ENCODE measurements at places on chromosomes 11 and 22.
A peak's percentile ranks its signal among the peaks of the same experiment; 100 is the strongest.

GRCh38 chr22:25448435-25449051 lies 115.9 kb upstream of the GRK3 start:
- DNase-seq: peak; percentile 13

GRCh38 chr11:36469063-36469462 lies 41.0 kb downstream of the TRAF6 start:
- DNase-seq: no peak

DNA sequence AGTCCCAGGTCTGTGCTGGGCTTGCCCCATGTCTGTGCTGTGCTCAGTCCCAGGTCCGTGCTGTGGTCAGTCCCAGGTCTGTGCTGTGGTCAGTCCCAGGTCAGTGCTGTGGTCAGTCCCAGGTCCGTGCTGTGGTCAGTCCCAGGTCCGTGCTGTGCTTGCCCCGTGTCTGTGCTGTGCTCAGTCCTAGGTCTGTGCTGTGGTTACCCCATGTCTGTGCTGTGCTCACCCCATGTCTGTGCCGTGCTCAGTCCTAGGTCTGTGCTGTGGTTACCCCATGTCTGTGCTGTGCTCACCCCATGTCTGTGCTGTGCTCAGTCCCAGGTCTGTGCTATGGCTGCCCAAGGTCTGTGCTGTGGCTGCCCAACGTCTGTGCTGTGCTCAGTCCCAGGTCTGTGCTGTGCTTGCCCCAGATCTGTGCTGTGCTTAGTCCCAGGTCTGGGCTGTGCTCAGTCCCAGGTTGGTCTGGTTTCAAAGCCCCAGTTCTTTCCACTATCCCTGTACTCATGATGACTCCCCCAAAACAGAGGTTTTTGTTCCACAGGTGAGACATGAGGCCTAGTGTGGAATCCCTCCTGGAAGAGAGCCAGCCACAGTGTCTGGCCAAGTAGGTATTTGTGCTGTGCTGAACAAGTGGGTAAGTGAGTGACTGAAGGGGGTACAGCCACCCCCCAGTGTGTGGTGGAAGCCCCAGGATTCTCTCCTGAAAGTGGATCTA lies 34.8 kb downstream of the IRAG1 start:
- no peak for DNase-seq

DNA sequence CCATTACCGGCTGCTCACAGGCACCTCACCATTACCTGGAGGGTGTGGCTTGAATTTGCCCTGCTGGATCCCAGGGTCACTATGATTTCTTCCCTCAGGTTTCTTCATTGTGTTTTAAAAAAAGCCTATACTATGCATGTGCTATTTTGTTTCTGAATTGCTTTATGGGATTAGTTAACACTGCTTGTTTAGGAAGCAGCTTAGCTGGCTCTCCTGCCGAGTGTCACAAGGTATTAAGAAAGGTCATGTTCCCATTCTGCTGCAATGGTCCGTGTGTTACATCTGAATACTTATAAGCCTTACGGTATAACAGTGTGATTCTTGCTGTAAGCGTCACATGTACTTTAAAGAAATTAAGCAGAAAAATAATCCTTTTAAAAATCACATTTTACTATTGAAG lies 380.6 kb upstream of the B3GAT1 start:
- no peak for DNase-seq

DNA sequence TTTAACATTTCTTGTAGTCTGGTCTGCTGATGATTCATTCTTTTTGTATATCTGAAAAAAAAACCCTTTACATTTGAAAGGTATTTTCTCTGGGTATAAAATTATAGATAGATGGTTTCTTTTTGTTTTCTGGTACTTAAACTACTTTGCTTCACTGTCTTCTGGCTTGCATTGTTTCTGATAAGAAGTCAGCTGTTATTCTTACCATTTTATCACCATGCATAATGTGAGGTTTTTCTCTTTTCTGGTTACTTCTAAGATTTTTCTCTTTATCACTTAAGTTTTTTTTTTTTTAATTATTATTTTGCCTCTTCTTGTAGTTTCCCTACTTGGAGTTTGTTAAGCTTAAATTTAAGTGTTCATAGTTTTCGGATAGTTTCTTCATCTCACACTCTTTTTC lies 84.7 kb downstream of the HSD17B12 start:
- no peak for DNase-seq

GRCh38 chr11:33187998-33188722 lies 26.9 kb upstream of the CSTF3 start:
- no peak for DNase-seq

DNA sequence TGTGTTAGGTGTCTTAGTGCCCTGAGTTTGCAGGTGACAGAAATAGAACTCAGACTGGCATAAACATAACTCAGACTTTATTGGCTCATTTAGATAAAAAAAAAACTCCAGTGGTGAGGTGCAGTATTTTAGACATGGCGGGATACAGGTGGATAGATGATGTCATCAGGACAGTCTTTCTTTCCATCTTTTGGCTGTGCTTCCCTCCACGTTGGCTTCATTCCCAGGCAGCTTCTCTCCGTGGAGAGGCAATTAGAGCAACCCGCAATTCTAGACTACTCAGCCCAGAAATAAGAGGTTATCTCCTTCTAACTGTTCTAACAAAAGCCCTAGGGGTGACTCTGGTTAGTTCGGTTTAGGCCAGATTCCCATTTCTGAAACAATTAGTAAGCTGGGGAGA lies 40.5 kb downstream of the NCAM1 start:
- no peak for DNase-seq

GRCh38 chr11:112584672-112585071 lies 324.0 kb upstream of the PLET1 start:
- DNase-seq: no peak

GRCh38 chr22:35582861-35583670 lies 34.1 kb downstream of the MB start:
- peak; percentile 56 for DNase-seq

DNA sequence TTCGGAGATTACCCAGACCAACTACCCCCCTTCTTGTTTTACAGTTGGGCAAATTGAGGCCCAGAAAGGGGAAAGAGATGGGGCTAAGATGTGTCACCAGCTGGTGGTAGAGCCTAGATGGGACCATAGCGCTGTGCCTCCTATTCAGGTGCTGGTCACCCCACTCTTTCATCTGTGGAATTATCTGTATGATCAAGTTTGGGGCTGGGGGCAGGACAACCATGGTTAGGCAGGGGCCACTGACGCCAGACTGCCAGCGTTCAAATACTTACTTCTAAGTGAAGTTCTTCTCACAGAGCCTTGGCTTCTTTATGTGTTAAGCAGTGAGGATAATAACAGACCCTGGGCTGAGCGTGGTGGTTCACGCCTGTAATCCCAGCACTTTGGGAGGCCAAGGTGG lies 55.9 kb downstream of the IGLL1 start:
- DNase-seq: no peak

- no peak for DNase-seq
Measured at GRCh38 chr11:44957776-44958564, 7.3 kb upstream of the TP53I11 start.

- no peak for DNase-seq
Measured at GRCh38 chr11:110434952-110435779, 5.4 kb downstream of the FDX1 start.

GRCh38 chr11:97354026-97354425 lies 964.2 kb downstream of the JRKL start:
- no peak for DNase-seq

GRCh38 chr11:30546334-30546733 lies 39.8 kb downstream of the MPPED2 start:
- no peak for DNase-seq

DNA sequence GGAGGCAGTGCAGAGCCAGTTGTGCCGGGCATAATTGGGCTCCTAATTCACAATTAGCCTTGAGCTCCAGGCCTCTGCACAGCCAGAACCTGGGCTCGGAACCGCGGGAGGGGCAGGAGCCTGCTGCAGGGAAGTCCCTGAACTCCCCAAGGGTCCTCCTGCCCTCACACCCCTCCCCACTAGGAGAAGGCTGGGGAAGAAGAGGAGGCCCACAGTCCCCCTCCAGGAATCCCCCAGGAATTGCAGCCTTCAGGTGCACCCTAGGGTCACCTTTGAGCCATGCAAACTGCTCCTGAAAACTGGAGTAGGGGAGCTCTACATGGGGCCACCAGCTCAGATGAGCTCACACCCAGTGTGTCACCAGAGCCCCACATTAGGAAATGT lies 93.8 kb upstream of the LMO1 start:
- DNase-seq: no peak

GRCh38 chr11:29310725-29311342 lies 706.0 kb downstream of the KCNA4 start:
- no peak for DNase-seq

- no peak for DNase-seq
Measured at GRCh38 chr11:63710476-63711217, 29.3 kb downstream of the RTN3 start.

DNA sequence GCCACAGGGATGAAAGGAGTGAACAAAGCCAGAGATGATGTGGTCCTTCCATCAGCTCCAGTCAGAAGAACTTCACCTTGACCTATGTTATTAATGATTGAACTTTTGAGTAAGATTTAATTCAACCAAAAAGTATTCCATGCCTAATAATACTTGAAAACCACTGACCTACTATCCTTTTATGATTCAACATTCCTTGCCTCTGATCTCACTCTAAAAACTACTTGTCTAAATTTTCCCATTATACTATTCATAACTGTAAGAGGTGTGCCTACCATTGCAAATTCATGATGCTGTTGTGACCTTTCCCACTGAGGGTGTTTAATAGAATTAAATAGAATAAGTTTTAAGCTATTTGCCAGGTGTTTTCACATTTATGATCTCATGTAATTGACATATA lies 164.7 kb upstream of the GUCY1A2 start:
- no peak for DNase-seq

GRCh38 chr22:20748731-20749428 lies 25.0 kb upstream of the SERPIND1 start:
- DNase-seq: no peak

GRCh38 chr11:68266121-68266891 lies 5.5 kb downstream of the C11orf24 start:
- DNase-seq: no peak

DNA sequence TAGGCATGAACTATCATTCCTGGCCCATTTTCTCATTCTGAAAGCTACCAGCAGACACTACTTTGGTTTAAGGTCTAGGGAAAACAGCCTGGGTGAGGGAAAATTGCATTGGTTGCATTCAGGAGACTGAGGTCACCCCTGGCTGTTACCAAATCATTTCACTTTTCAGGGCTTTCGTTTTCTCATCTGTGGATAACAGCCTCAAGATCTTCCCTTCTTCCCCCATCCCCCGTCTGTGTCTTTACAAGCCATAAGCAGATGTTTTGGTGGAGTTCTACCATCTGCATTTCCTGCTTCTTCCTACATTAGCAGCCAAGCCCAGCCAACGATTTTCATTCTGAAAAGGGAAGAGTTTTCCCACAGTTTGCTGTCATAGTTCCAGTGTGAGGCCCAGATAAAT lies 130.4 kb downstream of the HIPK3 start:
- no peak for DNase-seq

DNA sequence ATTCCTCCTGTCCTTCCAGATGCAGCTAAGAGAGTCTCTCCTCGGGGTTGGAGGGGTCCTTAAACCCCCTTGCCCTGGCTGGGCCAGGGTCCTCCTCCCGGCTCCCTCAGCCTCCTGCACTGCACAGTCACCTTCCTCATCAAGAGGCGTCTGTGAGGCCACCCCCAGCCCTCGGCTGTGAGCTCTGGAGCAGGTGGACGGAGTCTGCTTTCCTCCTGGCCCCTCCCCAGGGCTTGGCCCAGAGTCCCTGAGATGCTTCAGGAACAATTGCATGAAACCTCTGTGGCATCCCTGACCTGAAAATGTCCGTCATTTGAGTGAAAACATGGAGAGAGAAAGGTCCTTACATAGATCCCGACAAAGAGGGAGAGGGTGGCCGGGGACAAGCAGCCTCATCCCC lies 6.7 kb upstream of the FGF3 start:
- no peak for DNase-seq

- no peak for DNase-seq
Measured at GRCh38 chr11:1055990-1056771, 18.5 kb upstream of the MUC2 start.

GRCh38 chr22:39661842-39662685 lies 91.5 kb downstream of the CACNA1I start:
- no peak for DNase-seq

GRCh38 chr11:34585304-34585734 lies 35.6 kb upstream of the EHF start:
- DNase-seq: no peak

GRCh38 chr22:43127166-43127908 lies 15.9 kb downstream of the MCAT start:
- no peak for DNase-seq

GRCh38 chr11:93775289-93775688 lies 8.8 kb upstream of the MED17 start:
- DNase-seq: no peak

- DNase-seq: no peak
Measured at GRCh38 chr11:83192606-83193245, 786 bp upstream of the ANKRD42 start.

GRCh38 chr11:109972181-109972715 lies 120.9 kb upstream of the ZC3H12C start:
- DNase-seq: no peak

- DNase-seq: peak; percentile 47
Measured at GRCh38 chr11:61820174-61820573, 3.4 kb upstream of the FADS1 start.

DNA sequence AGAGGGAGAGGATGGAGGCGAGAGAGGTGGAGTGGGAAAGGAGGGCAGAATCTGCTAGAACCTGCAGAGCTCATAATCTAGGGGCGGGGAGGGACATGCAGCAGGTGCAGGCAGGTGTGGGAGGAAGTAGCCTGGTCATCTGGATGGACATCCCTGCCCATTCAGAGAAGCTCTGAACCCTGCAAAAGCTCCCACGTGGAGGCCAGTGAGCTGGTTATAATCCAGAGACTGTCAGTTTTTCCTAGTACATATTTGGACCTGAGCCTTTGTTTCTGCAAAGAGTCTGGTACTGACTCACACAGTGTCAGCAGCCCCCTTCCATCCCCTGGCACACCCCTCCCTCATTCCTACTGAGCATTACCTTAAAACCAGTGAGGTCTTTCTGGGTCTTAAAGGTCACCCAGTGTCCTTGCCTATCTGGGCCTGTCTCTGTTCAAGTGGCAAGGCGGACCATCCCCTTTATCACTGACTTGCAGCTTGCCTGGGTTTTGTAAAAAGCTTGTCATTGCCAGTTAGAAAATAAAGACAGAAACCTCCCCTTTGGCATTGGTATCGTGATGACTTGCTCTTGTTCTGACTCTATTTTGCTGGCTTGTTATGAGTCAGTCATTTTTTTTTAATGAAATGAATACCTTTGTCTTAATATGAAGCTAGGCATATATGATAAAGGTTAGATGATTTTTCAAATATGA lies 26.1 kb downstream of the PTPRJ start:
- no peak for DNase-seq

- peak; percentile 42 for DNase-seq
Measured at GRCh38 chr11:27012234-27012921, 18.5 kb downstream of the FIBIN start.

- DNase-seq: no peak
Measured at GRCh38 chr22:16699326-16699725, 106.7 kb upstream of the CCT8L2 start.

- peak; percentile 76 for DNase-seq
Measured at GRCh38 chr11:123475469-123475868, 45.4 kb downstream of the GRAMD1B start.

Measured in kidney capillary endothelial cell (primary cell).